ENCODE measurements at places on chromosomes 1 and 21. TPM values are rescaled to one million over a fixed set of nuclear protein-coding genes. Genes with fewer than 3 reads are reported as not detected.

DNA sequence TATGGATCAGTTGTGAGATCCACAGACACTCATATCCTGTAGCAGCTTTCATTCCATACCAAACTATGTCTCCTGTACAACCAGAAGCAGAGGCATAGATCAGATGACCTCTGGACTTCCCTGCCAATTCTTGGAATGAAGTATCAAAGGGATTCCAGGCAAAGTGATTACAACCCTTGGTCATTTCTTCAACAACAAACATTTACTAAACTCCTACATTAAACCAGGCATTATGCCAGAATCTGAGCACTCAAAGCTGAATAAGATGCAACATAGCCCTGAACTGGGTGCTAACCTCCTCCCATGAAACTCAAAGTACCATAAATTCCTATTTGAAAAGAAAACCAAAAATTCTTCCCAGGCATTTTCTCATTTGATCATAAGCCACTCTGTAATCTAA lies 121.2 kb upstream of the SGIP1 start:
- no peak for DNase-seq

DNA sequence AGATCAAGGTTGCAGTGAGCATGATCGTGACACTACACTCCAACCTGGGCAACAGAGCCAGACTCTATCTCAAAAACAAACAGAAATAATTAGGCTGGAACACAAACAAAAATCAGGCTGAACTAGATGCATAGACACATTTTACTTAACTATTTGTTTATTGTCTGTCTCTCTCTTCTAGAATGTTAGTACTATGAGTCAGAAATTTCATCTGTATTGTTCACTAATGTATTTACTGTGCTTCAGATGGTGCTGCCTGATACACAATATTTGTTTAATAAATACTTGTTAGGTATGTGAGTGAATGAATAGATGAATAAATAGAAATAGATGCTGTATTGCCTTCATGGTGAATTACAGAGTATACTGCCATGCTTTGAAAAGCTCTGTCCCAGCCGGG lies 6.0 kb upstream of the LIN28A start:
- DNase-seq = no peak

AKR1A1 gene
- total RNA-seq = 186 TPM

ZMPSTE24 gene
- 20.1 TPM for total RNA-seq

DNA sequence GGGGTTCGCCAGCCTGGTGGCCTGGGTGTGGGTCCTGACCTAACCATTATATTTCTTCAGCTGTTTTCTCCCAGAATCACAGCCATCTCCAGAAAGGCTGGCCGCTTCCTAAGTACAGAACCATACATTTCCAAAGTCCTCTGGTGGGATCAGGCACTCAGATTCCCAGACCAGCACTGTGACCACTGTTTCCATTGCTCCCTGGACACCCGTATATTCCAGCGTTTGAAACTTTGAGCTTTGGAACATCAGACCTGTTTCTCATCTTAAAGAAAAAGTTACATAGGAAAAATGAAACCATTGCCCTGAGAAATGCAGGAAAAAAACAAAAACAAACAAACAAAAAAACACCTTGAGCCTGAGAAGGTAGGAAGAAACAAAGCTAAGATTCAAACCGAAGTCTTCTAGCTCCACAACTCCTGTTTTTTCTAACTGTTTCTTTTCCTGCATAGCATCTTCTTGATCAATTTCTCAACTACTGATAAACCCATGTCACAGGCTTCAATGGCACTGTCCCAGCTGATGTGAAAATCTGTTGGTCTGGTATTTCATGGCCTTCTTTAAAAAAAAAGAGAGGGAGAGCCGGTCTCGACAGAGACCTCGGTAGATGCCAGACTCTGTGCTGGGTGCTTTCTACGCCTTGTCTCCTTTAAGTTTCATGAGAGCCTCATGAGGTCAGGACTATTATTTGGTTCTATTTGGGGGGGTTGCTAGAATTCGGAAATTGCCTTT lies 221.3 kb downstream of the TOMM20 start:
- DNase-seq = no peak

Measured in activated CD8-positive, alpha-beta T cell treated with anti-CD3 and anti-CD28 coated beads for 36 hours (primary cell).